ENCODE measurements at places on chromosomes 7 and 10. TPM values are rescaled to one million over a fixed set of nuclear protein-coding genes. Genes with fewer than 3 reads are reported as not detected.

GRCh38 chr10:74086317-74086716, 64.3 kb downstream of the AP3M1 start:
- no peak for DNase-seq

ANKRD7 gene
- not detected for polyA plus RNA-seq

ATOH7 gene
- 0.15 TPM for polyA plus RNA-seq

TMEM176B gene
- 16.6 TPM for polyA plus RNA-seq

GSTK1 gene
- 87.9 TPM for polyA plus RNA-seq

- DNase-seq: no peak
Measured at GRCh38 chr7:78329001-78329655, 530.6 kb downstream of the PHTF2 start.

GRCh38 chr7:117715784-117716445, 157.3 kb downstream of the CTTNBP2 start:
- DNase-seq: no peak

DNA sequence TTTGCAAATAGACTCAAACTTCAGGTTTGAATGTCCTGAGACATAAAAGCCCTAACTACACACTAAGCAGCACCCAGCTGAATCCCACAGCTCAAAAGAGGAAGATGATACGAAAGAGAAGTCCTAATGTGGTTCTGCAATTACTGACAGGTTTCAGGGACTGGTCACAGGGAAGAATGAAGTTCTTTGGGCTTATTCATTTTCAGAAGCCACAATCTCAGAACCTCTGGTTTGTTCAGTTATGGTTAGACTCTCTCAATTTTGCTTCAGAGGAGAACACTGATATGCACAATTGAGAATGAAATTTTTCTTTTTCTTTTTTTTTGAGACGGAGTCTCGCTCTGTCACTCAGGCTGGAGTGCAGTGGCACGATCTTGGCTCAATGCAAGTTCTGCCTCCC, 94.6 kb upstream of the FAM180A start:
- DNase-seq: no peak

- no peak for DNase-seq
Measured at GRCh38 chr10:6153845-6154244, 48.9 kb upstream of the PFKFB3 start.

- DNase-seq: no peak
Measured at GRCh38 chr10:124619802-124620490, 124.2 kb downstream of the FAM53B start.

- no peak for DNase-seq
Measured at GRCh38 chr10:124150807-124151417, 57.5 kb upstream of the CHST15 start.

SMO gene
- polyA plus RNA-seq: 42.0 TPM

GRCh38 chr10:31866118-31866670, 62.4 kb downstream of the ARHGAP12 start:
- DNase-seq: no peak

DNA sequence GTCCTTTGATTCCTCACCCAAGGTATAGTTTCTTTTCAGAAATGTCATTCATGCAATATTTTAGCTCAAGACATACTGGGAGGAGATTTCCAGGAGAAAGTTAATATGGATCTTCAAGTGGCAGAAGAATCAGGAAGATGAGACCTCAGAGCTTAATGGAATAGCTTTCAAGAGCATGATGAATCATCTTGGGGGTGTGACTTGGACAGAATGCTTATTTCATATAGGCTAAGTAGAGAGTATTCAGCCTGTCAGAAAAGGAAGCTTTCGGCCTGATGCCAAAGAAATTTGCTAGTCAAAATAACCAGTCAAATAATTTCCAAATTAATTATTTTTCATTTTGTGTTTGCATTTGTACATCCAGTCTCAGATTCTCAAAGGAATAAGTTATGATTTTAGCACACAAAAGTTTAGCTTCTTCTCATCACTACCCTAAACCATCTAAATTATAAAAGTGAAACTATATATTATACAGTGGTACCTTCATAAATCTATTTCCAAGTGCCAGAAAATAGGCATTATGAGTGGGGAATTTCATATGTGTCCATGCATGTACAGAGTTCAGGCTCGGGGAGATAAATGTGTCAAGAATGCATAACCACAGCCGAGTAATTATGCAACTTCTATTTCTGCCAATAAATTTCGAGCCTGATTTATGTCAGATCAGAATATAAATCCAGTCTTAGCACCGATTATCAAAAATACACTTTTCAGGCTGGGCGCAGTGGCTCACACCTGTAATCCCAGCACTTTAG, 27.3 kb upstream of the CALD1 start:
- no peak for DNase-seq

DNA sequence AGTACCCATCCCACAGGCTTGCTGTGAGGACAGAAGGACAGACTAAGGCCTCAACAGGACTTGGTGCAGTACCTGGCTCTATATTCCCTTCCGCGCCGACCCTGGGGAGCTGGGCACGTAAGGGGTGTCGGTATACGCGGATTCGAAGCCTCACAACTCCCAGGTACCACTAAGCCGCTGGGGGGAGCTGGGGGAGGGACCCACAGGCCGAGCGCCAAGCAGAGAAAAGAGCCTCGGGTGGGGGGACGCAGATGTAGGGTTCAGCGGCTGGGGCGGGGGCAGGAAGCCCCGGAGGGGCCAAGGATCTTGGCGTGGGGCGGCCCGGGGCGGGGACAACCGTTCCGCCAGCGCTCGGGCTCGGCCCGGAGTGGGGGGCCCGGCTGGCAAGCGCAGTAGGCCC, 126.4 kb upstream of the ZNF746 start:
- peak; percentile 12 for DNase-seq

GRCh38 chr7:133573554-133574265, 320.8 kb downstream of the EXOC4 start:
- DNase-seq: no peak

DPYSL4 gene
- polyA plus RNA-seq: 3.6 TPM

TBX20 gene
- polyA plus RNA-seq: not detected

- DNase-seq: no peak
Measured at GRCh38 chr7:138882249-138882648, 84.3 kb upstream of the ATP6V0A4 start.

MYH16 gene
- 0.22 TPM for polyA plus RNA-seq

NRG3 gene
- polyA plus RNA-seq: 0.12 TPM

GRCh38 chr10:29811751-29812427, 177.1 kb upstream of the SVIL start:
- peak; percentile 88 for DNase-seq

SUGCT gene
- polyA plus RNA-seq: 2.9 TPM

Measured in muscle of back (tissue), 13 donors.